ENCODE measurements at places on chromosomes 7 and 10.
A peak's percentile ranks its signal among the peaks of the same experiment; 100 is the strongest.

DNA sequence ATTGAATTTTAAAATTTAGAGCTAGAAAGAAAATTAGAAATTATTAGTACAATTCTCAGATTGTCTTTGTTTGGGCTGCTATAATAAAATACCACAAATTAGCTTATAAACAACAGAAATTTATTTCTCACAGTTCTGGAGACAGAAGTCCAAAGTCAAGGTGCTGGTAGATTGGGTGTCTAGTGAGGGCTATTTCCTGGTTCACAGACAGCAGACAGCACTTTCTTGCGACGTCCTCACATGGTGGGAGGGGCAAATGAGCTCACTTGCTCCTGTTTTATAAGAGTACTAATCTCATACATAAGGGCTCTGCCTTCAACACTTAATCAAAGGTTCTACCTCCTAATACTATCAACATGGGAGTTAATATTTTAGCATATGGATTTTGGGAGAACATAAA is 134.1 kb downstream of the MDFIC start:
- no peak for DNase-seq

- DNase-seq: peak; percentile 67
Measured at GRCh38 chr7:73707045-73707631, 12.3 kb downstream of the STX1A start.

DNA sequence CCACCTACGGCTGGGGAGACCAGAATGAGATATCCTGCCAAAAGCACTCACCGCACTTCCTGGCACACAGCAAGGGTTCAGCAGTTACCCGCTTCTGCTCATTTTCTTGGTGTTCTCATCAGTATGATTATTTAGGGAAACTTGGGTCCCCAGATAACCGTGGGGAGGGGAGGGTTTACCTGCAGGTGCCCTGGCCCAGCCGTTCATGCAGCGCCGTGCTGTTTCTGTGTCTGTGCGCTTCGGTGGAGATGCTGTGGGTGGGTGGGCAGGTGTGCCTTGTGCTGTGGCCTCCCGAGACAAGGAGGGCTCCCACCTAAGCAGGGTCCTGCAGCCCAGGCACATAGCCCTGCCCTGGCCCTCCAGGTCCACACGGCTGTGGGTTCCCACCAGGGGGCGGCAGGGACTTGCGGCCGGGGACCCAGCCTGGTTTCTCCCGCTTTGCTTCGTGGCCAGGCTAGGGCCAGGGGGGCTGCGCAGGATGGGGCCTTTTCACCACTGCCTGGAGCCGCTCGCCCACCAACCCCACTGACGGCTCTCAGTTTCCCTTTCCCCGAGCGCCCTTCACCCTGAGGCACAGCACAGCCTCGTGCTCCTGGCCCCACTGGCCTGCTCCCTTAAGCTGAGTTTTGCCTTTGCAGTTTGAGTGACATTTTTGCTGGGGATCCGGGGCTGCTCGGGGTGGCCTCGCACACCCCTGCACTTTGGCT is 78.5 kb downstream of the LHPP start:
- DNase-seq: peak; percentile 62

- no peak for DNase-seq
Measured at GRCh38 chr10:73886661-73887293, 12.4 kb upstream of the CAMK2G start.

GRCh38 chr7:47100817-47101435 is 481.0 kb downstream of the TNS3 start:
- DNase-seq: no peak

DNA sequence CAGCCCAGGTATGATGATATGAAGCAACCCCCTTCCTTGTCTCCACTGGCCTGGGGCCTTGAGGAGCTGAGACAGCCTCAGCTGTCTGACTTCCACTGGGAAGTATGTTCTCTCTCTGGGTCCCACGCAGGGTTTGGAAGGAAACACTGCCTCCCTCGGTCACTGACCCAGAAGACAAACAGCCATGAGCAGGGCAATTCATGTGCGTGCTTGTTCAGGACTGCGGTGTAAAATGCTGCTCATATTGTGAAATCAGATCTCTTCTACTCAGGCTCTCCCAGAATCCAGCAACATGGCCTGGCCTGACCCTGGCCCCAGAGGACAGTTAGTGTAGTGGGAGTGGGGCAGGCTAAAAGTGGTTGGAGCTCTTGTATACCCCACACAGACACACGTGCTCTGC is 2.8 kb downstream of the CLCN1 start:
- DNase-seq: no peak

DNA sequence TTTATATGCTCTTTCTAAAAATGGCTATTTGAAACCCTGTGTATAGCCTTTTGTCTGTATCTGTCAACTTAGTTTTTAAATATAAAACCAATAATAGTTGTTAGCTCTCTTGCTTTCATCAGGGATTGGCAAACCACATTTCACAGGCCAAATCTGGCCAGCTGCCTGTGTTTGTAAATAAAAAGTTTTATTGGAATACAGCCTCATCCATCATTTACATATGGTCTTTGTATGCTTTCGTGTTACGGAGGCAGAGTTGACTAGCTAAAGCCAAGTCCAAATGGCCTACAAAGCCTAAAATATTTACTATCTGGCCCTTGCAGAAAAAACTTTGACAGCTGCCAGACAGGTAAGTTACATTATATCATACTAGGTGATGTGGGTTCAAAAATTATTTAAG is 235.0 kb downstream of the BICC1 start:
- DNase-seq: no peak

- peak; percentile 37 for DNase-seq
Measured at GRCh38 chr7:128405471-128406313, 4.1 kb downstream of the IMPDH1 start.

GRCh38 chr7:120720317-120720716 is 137.6 kb downstream of the TSPAN12 start:
- DNase-seq: no peak

DNA sequence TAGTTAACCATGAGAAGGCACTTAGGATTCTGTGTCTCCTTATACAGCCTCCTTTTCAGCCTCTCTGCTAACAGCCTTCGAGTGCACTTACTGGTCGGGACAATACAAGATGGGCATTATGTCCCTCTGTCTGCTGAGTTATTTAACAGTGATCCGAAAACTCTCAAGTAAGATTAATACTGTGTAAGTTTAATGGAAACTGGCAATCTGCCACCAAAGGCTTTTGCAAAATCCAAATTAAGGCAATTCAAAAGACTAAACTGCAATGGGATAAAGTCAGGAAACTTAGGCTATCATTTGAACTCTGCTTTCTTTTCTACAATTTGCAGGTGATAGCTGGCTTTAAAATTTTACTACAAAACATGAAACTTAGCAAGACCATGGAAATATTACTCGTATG is 477.8 kb downstream of the TFEC start:
- peak; percentile 67 for DNase-seq

DNA sequence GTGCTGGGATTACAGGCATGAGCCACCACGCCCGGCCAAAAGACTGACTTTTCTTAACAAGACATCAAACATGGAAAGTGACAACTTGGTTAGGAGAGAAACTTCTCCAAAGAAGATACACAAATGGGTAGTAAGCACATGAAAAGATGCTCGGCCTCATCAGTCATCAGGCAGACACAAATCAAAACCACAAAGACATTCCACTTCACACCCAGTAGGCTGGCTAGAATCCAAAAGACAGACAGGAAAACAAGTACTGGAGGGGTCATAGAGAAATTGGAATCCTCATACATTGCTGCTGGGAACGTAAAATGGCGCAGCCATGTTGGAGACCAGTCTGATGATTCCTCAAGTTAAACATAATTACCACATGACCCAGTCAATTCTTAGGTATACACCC is 16.4 kb downstream of the SEPHS1 start:
- DNase-seq: no peak

- no peak for DNase-seq
Measured at GRCh38 chr7:50282813-50283605, 21.5 kb upstream of the IKZF1 start.

- DNase-seq: no peak
Measured at GRCh38 chr10:116621476-116621875, 723 bp downstream of the PNLIPRP2 start.

- DNase-seq: no peak
Measured at GRCh38 chr7:80876894-80877414, 41.9 kb downstream of the SEMA3C start.

- DNase-seq: peak; percentile 1
Measured at GRCh38 chr10:14904316-14904732, 25.7 kb downstream of the SUV39H2 start.

- DNase-seq: no peak
Measured at GRCh38 chr10:43648095-43648397, 635 bp downstream of the ZNF32 start.

DNA sequence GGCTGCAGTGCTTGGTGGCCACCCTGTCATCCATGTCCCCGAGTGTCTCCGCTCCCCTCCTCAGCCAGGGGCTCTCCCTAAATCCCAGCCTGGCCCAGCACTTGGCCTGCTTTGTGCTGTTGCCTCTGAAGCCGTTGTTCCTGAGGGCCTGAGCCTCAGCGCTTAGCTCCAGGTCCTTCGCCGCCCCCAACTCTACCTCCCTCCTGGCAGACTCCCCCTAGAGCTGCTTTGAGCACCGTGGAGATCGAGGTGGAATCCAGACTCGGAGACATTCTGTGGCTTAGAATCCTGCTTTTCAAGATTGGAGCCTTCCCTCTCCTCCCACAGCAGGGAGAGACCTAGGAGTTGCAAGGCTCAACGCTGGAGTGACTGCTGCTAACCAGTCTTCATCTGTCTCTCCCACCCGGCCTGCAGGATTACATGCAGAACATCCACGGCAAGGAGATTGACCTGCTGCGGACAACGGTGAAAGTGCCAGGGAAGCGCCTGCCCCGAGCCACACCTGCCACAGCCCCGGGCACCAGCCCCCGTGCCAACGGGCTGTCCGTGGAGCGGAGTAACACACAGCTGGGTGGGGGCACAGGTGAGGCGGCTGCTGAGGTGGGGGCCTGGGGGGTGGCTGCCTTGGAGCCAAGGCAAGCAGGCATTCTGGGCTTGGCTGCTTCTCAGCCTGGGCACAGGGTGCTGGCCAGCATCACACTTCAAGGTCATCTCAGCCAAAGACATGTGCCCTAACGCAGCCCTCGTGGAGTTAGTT is 33.3 kb downstream of the GBX1 start:
- no peak for DNase-seq

GRCh38 chr10:33306701-33307519 is 27.6 kb downstream of the NRP1 start:
- no peak for DNase-seq

GRCh38 chr10:131905267-131905571 is 4.4 kb downstream of the PPP2R2D start:
- DNase-seq: no peak

- DNase-seq: no peak
Measured at GRCh38 chr7:139620676-139621344, 97.3 kb downstream of the CLEC2L start.

- no peak for DNase-seq
Measured at GRCh38 chr7:138603549-138604318, 97.4 kb downstream of the SVOPL start.

DNA sequence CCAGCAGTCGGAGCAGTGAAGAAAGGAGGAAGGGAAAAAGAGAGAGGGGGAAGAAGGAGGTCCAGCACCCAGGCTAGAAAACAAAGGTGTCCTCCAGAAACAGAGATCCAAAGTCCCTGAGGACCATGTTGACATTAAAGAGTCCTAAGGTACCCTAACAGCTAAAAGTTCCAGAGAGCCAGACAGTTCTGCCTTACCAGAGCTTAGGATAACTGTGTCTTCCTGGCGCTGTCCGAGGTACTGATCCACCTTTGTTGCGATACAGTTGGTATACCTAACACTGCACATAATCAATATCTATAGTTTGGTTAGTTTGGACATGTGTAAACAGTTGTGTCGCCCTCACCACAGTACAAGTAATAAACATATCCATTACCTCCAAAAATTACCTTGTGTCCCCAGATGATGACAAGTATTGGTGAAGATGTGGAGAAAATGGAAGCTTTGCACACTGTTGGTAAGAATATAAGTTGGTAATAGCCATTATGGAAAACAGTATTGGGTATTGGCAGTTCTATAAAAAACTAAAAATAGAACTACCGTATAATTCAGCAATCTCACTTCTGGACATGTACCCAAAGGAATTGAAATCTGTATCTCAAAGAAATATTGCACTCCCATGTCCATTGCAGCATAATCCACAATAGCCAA is 59.8 kb downstream of the GRID1 start:
- DNase-seq: no peak

- no peak for DNase-seq
Measured at GRCh38 chr7:139562491-139562890, 39.0 kb downstream of the CLEC2L start.

GRCh38 chr7:30175180-30175579 is 40.4 kb downstream of the MTURN start:
- no peak for DNase-seq

DNA sequence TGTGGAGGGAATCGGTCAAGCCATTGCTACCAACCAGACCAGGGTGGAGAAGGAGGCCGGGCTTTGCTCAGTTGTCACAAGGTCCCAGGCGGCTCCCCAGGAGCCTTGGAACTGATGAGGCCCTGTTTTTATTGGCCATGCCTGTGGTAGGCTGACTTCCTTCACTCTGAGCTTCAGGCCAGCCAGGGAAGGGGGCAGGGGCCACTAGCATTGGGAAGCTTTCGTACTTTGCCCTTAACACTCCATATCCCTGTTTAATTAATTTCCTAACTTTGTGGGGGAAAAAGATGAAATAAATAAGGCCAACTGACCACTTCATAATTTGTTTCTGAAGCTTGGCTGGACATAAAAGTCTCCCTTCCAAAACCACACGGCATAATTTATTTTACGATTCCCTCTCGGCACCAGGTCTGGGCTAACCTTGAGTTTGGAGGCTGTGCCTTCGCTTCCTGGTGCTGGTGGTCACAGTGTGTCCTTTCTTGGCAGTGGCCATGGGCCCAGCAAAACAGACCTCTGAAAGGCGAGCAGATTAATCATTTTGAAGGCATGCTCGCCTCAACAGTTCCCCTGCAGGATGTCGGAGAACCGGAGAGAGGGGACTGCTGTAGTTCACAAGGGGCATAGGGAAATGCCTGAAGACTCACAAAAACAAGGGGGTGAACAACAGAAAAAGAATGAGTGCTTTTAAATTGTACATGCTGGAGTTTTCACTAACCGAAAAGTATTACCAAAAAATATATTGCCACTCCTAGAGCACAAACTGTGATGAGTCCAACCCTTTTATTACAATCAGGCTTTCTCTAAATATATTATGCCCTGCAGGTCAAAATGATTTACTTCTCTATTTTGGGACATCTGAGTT is 966.0 kb downstream of the LRMDA start:
- DNase-seq: no peak

- DNase-seq: peak; percentile 26
Measured at GRCh38 chr10:3210251-3210877, 37.8 kb upstream of the PITRM1 start.

- DNase-seq: no peak
Measured at GRCh38 chr10:67839951-67840350, 2.0 kb upstream of the DNAJC12 start.

Data from NCI-H1436 (cell line).